Activated effector memory CD4-positive, alpha-beta T cell treated with anti-CD3 and anti-CD28 coated beads, Interleukin-2, amount 50 U/mL, for 16 hours (primary cell): ENCODE measurements at places on chromosomes 4 and X.

DNA sequence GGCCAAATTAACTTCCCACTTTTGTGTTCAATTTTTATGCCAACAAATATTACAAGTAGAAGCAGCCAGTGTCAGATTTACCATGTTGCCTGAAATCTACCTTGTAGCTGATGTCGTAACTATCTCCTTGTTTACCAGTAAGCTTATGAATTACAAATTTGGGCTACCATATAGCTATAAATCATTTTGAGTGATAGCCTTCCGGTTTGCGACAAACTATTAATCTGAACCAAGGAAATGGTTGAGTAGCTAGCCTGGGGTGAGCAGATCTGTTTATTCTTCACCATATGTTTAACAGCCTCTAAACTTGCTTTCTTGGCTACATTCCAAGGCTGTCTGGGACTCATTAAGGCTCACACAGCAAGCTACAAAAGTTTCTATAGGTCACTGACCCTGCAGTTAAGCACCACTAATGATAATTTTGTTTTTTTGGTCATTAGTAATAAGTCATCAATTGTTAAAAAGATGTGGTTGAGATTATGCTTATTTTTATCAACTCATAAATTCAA lies 218.7 kb upstream of the SPOCK3 start:
- DNase-seq: no peak

DNA sequence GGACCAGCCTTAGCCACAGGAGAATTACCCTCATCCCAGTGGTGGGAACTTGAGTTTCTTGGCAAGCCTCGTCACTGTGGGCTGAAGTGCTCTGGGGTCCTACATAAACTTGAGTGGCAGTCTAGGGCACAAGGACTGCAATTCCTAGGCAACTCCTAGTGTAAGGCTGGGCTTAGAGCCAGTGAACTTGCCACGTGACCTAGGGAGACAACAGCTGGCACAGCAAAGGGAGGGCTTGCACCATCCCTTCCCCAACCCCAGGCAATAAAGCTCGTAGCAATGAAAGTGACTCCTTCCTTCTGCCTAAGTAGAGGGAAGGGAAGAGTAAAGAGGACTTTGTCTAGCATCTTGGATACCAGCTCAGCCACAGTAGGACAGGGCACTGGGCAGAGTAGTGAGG lies 81.8 kb downstream of the TEX11 start:
- DNase-seq: no peak

GRCh38 chr4:181684310-181684709 lies 558.9 kb upstream of the TENM3 start:
- DNase-seq: no peak

DNA sequence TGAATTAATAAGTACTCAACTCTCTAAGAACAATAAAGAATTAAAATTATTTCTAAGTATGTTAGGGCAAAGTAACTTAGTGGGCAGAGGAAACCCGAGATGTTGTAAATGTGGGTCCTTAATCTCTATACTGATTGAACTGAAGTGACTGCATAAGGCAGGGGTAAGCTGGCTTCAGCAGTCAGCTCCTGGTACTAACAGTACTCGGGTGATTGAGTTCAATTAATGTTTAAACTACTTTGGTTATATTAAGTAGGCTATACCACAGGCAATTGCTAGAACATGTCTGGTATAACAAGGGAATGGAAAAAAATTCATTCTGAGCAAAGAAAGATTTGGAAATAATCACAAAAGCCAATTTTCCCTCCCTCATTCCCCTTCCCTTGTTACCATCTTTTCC lies 90.7 kb downstream of the LNX1 start:
- DNase-seq: no peak

- DNase-seq: no peak
Observed at GRCh38 chr4:87025023-87025613, 90.3 kb downstream of the AFF1 start.
